ENCODE measurements at places on chromosomes 16 and 17.

DNA sequence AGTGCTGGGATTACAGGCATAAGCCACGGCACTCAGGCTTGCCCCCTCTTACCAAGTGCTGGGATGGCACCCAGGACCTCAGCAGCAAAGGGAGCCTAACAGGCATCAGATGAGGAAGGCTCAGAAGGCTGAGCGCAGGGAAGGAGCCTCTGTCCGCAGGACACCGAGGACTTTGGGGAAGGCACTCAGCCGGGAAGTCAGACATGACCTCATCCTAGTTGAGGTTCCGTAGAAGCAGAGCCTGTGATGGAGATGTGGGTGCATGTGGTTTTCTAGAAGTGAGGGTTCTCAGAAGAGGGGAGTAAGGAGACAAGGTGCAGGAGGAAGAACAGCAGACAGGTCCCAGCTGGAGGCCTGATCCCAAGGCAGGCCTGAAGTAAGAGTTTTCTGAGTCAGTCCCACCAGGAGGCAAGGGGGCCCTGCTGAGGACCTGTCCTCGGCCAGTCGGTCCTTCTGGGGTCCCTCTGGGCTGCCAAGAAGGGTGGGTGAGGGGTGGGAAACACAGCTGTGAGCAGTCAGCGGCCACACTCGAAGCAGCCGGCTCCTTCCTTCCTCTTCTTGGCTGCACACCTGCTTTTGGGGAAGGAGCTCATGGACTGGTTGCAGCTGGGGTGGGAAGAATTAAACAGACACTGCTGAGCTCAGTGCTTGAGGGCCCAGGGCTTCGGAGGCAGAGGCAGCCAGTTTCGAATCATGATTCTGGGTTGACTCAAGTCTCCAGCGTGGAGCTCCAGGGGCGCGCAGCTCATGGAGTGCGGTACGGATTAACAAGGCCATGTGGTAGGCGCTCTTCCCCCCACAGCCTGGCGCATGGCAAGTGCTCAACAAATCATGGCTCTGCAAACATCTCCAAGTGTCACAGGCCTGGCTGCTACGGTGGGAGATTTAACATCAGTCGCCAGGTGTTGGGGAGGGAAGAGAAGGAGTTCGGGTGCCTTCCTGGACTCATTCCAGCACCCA lies 38.9 kb upstream of the SNN start:
- DNase-seq, result no peak

DNA sequence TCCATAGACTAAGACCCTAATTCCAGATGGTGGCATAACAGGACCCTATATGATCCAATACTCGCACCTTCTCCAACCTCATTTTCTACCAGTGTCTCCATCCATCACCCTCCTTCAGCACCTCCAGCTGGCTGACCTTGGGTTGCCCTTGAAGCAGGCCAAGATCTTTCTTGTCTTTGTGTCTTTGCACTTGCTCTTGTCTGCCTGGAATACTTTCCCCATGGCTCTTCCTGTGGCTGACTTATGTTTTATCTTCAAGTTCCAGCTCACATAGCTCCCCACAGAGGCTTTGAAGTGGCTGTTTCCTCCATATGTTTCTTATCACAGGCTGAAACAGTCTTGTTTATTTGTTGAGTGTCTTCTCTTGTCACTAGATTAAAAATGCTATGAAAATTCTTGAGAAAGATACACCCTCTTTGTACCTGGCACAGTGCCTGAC lies 29.6 kb upstream of the MMD start:
- no peak for DNase-seq

- DNase-seq, result no peak
Measured at GRCh38 chr16:90046122-90046970, 27.1 kb upstream of the DBNDD1 start.

GRCh38 chr17:82963104-82963950 lies 116.1 kb upstream of the METRNL start:
- DNase-seq, result peak; percentile 59

GRCh38 chr17:81040791-81041337 lies 5.9 kb downstream of the BAIAP2 start:
- DNase-seq, result no peak

DNA sequence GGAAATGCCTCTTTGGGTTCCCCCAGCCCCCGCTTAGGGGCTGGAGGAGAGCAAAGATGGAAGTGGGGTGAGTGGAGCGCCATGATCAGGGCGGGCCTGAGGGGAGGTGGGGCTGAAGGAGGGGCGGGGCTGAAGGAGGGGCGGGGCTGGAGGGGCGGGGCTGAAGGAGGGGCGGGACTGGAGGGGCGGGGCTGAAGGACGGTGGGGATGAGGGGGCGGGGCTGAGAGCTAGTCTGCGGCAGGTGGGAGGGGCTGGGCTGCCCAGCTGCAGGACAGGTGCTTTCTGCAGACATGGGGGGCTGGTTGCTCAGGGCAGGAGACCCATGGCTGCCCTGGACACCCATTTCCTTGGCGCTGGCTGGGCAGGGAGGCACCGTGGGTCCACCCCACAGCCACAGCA lies 39.1 kb upstream of the PABPN1L start:
- no peak for DNase-seq
